ENCODE measurements at places on chromosomes 3 and 15. TPM values are rescaled to one million over a fixed set of nuclear protein-coding genes. Genes with fewer than 3 reads are reported as not detected.

DNA sequence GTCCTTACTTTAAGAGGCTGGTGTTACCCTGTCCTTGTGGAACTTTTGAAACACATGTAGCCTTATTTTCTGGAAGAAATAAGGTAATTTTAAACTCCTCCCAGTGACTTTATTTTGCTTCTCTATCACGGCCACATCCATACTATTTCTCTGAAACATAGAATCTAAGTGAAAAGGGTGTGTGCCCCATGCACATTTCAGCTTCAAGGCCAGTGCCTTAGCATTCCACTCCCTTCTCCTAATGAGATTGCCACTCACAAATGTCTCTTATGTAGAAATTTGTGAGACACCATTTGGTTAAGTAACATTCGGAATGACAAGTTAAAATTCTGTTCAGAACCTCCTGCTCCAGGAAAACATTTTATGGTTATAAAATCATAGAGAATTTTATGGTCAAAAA is 562.7 kb downstream of the TUSC7 start:
- H3K27ac ChIP-seq = no peak overlapping the region
- no peaks in the 10 kb centered on the region for H3K36me3 ChIP-seq
- no peaks in the 10 kb centered on the region for H3K27me3 ChIP-seq
- H3K4me1 ChIP-seq = no peaks in the 10 kb centered on the region

- no peaks in the 10 kb centered on the region for H3K4me1 ChIP-seq
- H3K27ac ChIP-seq = no peak overlapping the region
- no peak for DNase-seq
- H3K36me3 ChIP-seq = no peaks in the 10 kb centered on the region
- H3K27me3 ChIP-seq = no peaks in the 10 kb centered on the region
- no peak overlapping the region for H3K4me3 ChIP-seq
Observed at GRCh38 chr3:87370007-87370406, 93.6 kb upstream of the POU1F1 start.

- no peak overlapping the region for H3K27ac ChIP-seq
- H3K27me3 ChIP-seq = no peaks in the 10 kb centered on the region
Observed at GRCh38 chr3:139537361-139537760, 2.2 kb downstream of the RBP1 start.

GRCh38 chr3:71584394-71585011 is 975 bp upstream of the FOXP1 start:
- no peaks in the 10 kb centered on the region for H3K36me3 ChIP-seq
- H3K4me1 ChIP-seq = peaks cover 9% of the 10 kb centered on the region
- H3K27me3 ChIP-seq = peaks cover 35% of the 10 kb centered on the region
- H3K4me3 ChIP-seq = peak overlapping the region; percentile 38

DNA sequence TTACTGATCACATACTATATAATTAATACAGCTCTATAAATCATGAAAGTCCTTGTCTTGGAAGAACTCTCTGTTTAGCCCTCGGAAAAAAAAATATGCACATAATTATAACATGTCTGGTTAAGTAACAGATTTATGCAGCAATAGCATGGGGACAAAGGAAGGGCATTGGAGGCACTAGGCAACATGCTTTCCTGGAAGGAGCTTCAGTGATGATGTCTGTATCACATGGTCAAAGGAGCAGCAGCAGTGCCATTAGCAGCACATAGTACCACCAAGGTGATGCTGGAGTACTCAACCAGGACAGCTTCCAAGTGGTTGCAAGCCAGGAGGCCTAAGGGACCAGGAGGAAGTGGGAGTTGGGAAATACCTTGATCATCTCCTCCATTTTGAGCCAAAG is 36.3 kb upstream of the PHLDB2 start:
- no peaks in the 10 kb centered on the region for H3K27me3 ChIP-seq
- H3K36me3 ChIP-seq = no peaks in the 10 kb centered on the region
- no peak for DNase-seq
- H3K4me3 ChIP-seq = no peak overlapping the region
- H3K27ac ChIP-seq = no peak overlapping the region
- H3K4me1 ChIP-seq = no peaks in the 10 kb centered on the region

DNA sequence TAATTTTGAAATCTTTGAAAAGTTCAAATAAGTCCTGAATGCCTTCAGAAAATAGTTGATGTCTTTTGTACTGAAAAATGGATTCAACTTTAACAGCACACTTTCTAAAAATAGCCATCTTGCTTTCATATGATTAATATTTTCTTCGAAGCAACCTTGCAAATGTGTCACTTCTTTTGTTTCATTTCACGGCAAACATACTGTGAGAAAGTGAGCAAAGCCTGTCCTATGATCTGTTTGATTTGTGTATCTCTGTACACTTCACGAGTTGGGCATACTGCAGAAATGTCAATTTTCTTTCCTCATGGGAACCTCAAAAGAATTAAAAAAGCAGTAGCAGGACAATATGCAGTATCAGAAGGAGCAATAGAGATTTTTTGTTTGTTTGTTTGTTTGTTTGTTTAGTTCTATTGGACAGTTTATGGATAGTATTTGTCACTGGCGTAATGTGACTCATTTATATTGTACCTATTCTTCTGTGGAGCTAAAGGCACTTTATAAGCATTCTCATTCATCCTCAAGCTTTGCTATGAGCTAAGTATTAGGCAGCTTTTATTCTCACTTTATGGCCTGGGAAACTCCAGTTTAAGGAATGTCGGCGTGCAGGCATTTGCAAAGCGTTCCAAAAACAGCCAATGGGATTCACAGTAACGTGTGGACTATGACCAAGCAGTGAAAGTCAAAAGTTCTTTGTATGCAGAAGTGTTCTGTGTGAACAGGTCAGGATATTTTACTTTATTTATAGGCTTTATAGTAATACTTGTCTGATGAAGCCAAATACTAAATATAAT is 572.0 kb downstream of the NAALADL2 start:
- no peaks in the 10 kb centered on the region for H3K27me3 ChIP-seq
- DNase-seq = no peak
- no peak overlapping the region for H3K27ac ChIP-seq
- no peak overlapping the region for H3K4me3 ChIP-seq
- no peaks in the 10 kb centered on the region for H3K4me1 ChIP-seq
- no peaks in the 10 kb centered on the region for H3K36me3 ChIP-seq

DNA sequence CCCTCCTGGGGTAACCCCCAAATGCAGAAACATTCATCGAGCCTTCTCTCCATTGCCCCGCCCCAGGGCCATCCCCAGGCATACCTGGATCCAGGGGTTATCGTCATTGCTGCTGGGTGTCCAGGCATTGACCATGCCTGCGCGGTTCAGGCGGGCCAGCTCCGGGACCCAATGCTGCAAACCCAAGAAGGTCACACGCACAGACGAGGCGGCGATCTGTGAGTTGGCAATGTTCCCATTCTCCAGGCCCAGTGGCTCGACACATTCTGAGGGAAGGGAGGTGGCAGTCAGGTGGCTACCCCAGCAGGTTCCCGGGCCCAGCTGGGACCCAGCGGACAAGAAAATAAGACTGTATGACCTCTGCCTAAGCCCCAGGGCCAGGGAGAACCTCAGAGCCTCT is 6.1 kb downstream of the MFGE8 start:
- H3K27me3 ChIP-seq = no peaks in the 10 kb centered on the region
- no peak for DNase-seq
- H3K4me1 ChIP-seq = no peaks in the 10 kb centered on the region
- H3K4me3 ChIP-seq = no peak overlapping the region
- H3K27ac ChIP-seq = no peak overlapping the region

DNA sequence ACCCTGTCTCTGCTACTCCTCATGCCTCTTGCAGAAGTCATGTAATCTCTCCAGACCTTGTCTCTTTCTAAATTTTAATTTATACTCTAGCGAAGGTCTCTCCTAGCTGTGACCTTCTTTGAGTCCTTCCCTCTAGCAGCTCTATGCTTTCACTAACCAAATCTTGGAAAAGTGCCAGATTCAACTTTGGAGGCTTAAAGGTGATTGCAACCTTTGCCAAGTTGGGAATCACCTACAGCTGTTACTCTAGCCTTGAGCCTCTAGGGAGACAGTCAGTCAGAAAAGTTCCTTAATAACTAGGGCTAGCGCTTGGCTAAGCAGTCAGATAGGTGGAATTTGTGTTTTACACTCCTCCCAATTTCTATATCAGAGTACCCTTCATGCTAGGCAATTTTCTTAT is 46.1 kb upstream of the ABI3BP start:
- no peak overlapping the region for H3K4me3 ChIP-seq
- no peak overlapping the region for H3K27ac ChIP-seq
- H3K4me1 ChIP-seq = no peaks in the 10 kb centered on the region

GRCh38 chr3:178001670-178002101 is 534.5 kb upstream of the KCNMB2 start:
- no peak for DNase-seq
- H3K27ac ChIP-seq = no peak overlapping the region
- no peaks in the 10 kb centered on the region for H3K36me3 ChIP-seq
- H3K4me1 ChIP-seq = no peaks in the 10 kb centered on the region
- no peaks in the 10 kb centered on the region for H3K27me3 ChIP-seq

GRCh38 chr3:189188466-189188865 is 16.7 kb downstream of the TPRG1 start:
- DNase-seq = no peak
- H3K4me1 ChIP-seq = no peaks in the 10 kb centered on the region
- H3K27me3 ChIP-seq = no peaks in the 10 kb centered on the region
- no peak overlapping the region for H3K27ac ChIP-seq

GRCh38 chr3:16318176-16318575 is 53.2 kb downstream of the OXNAD1 start:
- no peaks in the 10 kb centered on the region for H3K27me3 ChIP-seq
- peaks cover 38% of the 10 kb centered on the region for H3K36me3 ChIP-seq
- H3K4me3 ChIP-seq = no peak overlapping the region
- H3K27ac ChIP-seq = no peak overlapping the region
- no peaks in the 10 kb centered on the region for H3K4me1 ChIP-seq

DNA sequence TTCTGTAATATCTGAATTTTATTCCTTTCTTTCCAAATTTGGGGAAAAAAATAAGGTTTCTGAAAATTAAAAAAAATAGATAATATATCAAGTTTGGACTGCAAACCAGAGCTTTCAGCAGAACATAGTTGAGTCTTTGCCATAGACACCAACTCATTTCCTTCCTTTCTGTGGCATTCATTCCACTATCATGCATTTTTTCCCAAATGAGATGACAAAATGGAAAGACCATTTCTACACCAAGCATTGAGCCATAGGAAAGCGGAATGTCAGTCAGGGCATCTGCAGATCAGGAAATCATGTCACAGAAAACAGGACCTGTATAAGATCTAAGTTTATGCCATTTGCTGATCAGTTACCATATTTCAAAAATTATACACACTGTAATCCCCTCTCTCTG is 333.3 kb upstream of the THBS1 start:
- no peak overlapping the region for H3K4me3 ChIP-seq
- no peaks in the 10 kb centered on the region for H3K27me3 ChIP-seq
- no peak for DNase-seq
- H3K4me1 ChIP-seq = no peaks in the 10 kb centered on the region
- no peaks in the 10 kb centered on the region for H3K36me3 ChIP-seq
- H3K27ac ChIP-seq = no peak overlapping the region

- no peaks in the 10 kb centered on the region for H3K27me3 ChIP-seq
- no peaks in the 10 kb centered on the region for H3K36me3 ChIP-seq
- no peak for DNase-seq
Observed at GRCh38 chr15:85941186-85941855, 138.3 kb upstream of the AGBL1 start.

GRCh38 chr3:72044231-72044855 is 259.4 kb upstream of the PROK2 start:
- H3K36me3 ChIP-seq = no peaks in the 10 kb centered on the region
- no peak overlapping the region for H3K4me3 ChIP-seq
- no peak overlapping the region for H3K27ac ChIP-seq
- peaks cover 20% of the 10 kb centered on the region for H3K4me1 ChIP-seq
- DNase-seq = no peak
- H3K27me3 ChIP-seq = no peaks in the 10 kb centered on the region

- no peaks in the 10 kb centered on the region for H3K4me1 ChIP-seq
- H3K4me3 ChIP-seq = no peak overlapping the region
Observed at GRCh38 chr3:87047852-87048251, 56.9 kb upstream of the VGLL3 start.

DNA sequence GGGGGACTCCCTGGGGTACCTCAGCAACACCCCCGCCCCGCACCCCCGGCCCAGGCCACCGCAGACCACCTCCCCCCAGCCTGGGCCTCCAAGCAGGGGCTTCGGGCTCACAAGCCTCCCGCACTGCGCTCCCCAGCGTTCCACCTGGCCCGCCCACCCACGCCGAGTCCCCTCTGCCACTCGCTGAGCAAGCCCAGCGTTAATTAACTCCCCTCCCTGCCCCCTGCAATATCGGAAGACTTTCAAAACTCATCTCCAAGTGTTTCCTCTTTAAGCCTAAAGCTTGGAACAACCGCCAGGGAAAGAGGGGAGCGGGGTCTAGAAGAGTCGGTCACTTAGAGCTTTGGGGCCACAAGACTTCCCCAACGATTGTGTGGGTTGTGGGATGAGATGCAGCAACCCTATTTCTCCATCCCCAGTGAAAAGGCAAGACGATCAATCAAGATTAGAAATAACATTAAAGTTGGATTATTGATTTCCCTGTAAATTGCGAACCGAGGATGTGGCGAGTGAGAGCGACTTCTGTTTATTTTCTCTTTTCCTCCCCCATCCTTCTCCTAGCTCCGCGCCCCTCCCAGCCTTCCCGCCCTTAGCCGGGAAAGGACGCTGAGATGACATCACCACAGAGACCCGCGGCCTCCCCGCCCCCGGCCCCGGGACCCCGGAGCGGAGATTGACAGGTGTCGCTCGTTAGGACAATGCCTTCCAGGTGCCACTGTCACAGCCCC is 30.2 kb downstream of the NR2F2 start:
- DNase-seq = no peak
- H3K36me3 ChIP-seq = no peaks in the 10 kb centered on the region
- no peak overlapping the region for H3K27ac ChIP-seq
- H3K27me3 ChIP-seq = peaks cover 11% of the 10 kb centered on the region
- no peak overlapping the region for H3K4me3 ChIP-seq
- peaks cover 6% of the 10 kb centered on the region for H3K4me1 ChIP-seq

DNA sequence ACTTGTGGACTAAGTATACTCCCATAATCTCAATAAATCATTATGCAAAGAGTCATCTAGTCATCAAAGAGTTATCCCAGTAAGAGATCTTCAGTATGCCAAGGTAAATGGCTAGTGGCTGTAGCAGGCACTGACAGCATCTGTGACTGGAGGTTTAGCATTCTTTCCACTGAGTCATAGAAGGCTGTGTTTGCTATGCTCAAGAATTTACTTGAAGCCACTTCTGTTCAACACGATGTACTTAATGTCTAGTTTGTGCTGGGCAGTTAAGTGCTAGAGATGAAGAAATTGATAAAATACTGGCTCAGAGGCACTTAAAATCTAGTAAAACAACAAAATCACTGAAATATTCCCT is 13.0 kb downstream of the ZBED2 start:
- H3K4me3 ChIP-seq = no peak overlapping the region
- no peaks in the 10 kb centered on the region for H3K4me1 ChIP-seq
- H3K27ac ChIP-seq = no peak overlapping the region
- no peaks in the 10 kb centered on the region for H3K27me3 ChIP-seq
- DNase-seq = no peak

Gene LINGO1
- not detected for total RNA-seq

Gene SKOR1
- 0.36 TPM for total RNA-seq

Gene LEKR1
- total RNA-seq = 1.2 TPM

Gene HRG
- total RNA-seq = 0.13 TPM

Gene VEPH1
- 0.26 TPM for total RNA-seq

Gene RTP4
- total RNA-seq = 3.4 TPM

Gene TEX55
- not detected for total RNA-seq

Gene SLCO3A1
- 1.1 TPM for total RNA-seq

Gene OR4F15
- not detected for total RNA-seq

Gene SIDT1
- 26.8 TPM for total RNA-seq

Gene FBN1
- 12.6 TPM for total RNA-seq
